ENCODE measurements at places on chromosomes 5 and 9.

- no peak for DNase-seq
These were observed 68.2 kb downstream of the KCNT1 start for GRCh38 chr9:135770203-135770535.

DNA sequence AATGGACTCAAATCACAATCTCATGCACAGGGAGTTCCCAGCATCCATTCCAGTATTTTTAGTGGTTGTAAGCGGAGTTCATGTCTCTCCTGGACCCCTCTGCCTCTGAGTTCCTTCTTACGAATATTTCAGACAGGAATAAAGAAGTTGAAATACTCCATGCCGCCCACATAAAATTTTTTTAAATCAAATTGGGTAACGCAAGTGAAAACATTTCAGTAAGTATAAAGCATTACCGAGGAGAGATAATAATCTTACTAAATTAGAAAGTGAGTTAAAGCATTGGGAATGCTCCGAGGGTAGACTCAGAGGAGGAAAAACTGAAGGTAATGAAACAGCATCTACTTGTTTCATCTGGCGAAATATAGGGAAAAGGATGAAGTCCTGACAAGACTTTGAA, 317.6 kb downstream of the ARRDC3 start:
- DNase-seq, result no peak

GRCh38 chr5:137236849-137237507, 262.1 kb downstream of the SPOCK1 start:
- no peak for DNase-seq

DNA sequence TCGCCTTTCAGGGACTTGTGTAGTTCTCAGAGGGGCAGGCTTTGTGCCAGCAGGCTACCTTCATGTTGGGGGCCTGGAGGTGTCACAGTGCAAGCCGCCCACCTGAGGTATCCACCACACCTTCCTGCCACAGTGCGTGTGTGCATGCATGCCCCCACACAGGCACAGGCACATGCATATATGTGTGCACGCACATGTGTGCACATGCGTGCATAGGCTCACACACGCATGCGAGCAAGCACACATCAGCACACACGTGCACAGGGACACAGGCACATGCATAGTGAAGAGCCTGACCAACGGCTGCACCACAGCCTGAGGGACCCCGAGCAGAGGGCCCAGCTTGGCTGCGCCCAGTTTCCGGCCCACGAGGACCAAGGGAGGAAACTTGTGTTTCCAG, 36.1 kb downstream of the IRX4 start:
- DNase-seq, result no peak

- DNase-seq, result no peak
These were observed 85.7 kb upstream of the FAM169A start for GRCh38 chr5:74951865-74952264.

DNA sequence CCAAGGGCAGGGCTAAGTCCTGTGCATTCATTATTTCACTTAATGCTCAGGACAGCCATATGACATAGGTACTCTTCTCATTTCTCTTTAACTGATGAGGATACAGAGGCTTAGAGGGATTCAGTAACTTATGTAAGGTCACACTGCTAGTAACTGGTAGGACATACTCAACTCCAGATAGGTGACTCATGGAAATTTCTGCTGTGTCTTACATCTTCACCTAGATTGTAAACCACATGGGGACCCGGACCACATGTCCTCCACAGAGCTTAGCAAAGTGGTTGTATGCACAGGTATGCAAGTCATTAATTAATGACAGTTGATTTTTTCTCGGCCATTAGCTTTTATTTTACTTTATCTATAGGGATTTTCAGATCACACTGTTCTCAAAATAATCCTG, 29.3 kb downstream of the SLC1A1 start:
- DNase-seq, result no peak

GRCh38 chr5:141878186-141878710, at the start of gene PCDH1:
TSS of gene PCDH1 (minus strand) at chr5:141878410. CDS start at chr5:141878262, 148 bp downstream.
- DNase-seq, result no peak

DNA sequence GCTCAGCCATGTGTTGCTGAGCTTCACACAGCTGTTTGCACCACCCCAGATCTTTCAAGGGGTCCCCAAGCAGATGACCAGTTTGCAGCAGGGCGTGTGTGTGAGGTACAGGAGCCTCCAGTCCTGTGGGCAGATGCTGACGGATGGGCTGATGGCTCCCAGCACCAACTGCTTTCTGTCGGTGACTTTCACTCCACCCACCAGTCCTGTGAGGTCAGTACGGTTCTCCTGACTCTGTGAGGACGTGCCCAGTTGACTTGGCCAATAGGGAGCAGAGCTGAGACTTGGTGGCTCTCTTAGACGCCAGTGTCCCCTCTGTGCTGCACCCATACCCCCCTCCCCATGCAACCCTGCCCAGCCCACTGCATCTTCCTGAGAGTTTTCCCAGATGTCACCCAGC, 19.7 kb downstream of the COL5A1 start:
- DNase-seq, result no peak

- no peak for DNase-seq
These were observed 10.7 kb downstream of the PRRC2B start for GRCh38 chr9:131404581-131404980.

DNA sequence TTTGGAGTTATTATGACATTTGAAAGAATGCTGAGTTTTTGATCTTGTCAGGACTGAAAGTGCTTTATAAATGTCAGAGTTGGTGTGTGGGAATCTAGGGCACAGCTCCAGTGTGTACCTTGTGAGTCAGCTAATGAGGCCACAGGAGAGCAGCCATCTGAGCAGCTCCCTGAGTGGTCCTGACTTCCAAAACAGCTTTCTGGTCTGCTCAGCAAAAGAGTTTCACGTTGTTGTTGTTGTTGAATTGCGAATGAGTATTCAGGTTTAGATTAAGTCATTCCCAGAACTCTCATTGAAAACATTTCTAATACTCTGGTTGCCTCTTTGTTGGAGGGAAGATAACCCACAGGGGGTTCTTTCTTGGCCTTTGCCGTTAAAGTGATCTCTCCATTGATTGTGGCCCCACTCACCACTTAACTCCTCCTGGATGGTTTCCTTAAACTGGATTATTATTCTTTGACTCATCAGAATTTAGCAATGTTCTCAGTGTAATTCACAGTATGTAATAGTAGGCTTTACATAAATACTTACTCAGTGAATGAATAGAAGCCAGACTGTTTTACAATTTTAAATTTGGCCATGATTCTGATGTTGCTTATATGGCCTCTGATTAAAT, 125.1 kb upstream of the SGCD start:
- no peak for DNase-seq

DNA sequence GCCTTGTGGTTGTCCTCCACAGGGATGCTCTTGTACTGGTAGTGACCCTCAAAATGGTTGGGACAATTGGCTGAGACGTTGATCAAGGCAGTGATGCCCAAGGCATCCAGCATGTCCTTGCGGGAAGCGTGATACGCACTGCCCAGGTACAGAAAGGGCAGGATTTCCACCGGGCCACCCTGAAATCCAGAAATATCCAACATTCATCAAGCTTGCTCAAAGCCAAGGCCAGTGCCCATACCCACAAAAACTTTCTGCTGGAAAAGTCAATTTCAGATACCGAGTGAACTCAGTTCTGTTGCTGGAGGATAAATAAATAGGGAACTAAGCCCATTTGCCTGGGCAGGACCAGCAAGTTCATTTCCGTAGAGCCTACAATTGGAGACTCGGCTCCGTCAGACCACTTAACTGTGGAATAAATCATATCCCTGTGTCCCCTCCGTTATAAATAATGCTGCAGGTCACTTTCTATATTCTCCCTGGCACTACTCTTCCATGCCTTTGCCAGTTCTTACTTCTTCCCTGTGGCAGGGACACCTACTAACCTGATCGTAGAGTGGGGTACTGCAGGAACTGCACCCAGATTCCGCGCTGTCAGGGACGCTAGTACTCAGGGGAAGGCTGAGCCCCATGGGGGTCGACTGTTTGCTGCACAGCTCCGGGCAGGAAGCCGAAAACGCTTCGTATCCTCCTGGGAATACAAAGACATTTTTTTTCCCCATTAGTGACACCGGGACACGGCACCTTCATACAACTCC, 1.2 kb downstream of the DUSP1 start:
- DNase-seq, result no peak

Data from glomerular endothelial cell (primary cell).